ENCODE measurements at places on chromosomes 2 and 18.

GRCh38 chr18:39600894-39601293, 2035.3 kb upstream of the CELF4 start:
- no peak for DNase-seq

DNA sequence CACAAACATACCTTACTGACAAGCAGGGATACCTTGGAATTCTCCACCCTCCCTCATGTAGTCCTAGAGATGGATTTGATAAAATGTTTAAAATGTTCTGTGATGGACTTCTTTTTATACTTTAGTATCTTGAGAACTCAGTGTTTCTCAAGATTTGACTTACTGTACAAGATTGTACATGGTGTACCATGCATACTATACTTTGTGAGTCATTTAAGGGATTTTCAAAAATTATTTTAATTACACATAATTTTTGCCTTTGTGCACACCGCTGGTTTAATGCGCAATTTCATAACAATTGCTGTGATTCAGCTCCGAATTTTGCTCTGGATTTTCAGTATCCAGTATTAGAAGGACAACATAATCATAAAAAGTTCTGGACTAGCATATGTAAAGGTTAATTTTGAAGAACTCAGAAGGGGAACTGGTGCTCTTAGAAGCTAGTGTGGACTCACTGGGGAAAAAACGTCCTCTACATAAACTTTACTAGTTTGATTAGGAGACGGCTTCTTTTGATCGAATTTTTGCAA, 78.6 kb upstream of the ACSL3 start:
- peak; percentile 32 for DNase-seq

- DNase-seq, result peak; percentile 87
Observed at GRCh38 chr2:195613922-195614321, 43.1 kb upstream of the SLC39A10 start.

GRCh38 chr2:136111711-136112110, 6.2 kb downstream of the CXCR4 start:
- no peak for DNase-seq

DNA sequence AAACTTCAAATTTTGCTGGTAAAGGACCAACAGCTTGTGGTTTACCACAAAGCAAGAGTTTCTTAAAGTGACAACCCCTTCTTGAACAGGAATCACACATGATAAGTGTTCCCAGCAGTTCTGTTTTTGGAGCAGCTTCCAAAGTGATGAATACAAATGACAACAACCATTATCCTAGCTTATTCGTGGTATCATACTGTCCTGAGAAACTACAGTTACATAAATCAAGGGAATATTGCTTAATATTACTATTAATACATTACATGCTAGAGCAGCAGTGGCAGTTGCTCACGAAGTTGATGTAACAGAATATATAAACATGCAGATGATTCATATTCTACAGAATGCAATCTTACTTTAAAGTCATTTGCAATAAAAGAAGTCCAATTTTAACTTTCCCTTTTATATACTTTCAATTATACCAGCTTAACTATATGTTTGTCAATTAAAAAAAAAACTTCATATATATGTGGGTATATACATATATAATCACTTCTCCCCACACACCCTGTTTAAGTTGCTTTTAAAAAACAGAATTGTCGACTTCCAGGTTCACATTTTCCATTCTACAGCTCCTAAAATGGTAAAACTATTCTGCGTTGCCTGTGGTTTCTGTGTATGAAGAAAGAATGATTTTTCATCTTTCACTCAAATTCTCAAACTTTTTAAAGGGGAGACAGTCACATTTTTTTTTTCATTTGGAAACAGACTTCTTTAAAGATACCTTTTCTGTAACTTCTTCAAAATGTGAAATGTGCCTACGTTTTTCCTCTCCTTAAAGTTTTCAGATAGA, 713.6 kb downstream of the TDRD15 start:
- peak; percentile 71 for DNase-seq

GRCh38 chr2:11458753-11459152, 7.2 kb downstream of the E2F6 start:
- DNase-seq, result no peak

- DNase-seq, result no peak
Observed at GRCh38 chr2:160534996-160535395, 41.4 kb upstream of the RBMS1 start.

GRCh38 chr2:95054016-95054415, 28.5 kb downstream of the MAL start:
- DNase-seq, result no peak

DNA sequence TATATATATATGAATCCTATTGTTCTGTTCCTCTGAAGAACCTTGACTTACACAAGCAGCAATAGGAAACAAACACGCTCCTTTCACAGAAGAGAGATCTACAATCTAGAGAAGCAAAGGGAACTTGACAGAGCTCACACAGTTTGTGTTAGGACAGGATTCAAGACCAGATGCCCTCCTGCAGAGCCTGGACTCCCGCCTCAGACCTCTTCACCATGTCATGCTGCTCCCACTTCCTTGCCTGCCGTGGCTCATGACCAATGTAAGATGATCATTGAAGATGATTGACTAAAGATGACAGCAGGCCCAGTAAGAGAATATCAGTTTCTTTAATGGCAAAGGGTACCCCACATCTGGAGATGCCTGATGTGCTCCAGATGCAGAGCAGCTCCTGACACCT, 111.2 kb upstream of the AGAP1 start:
- DNase-seq, result no peak

- DNase-seq, result peak; percentile 78
Observed at GRCh38 chr2:95333888-95334338, 36.8 kb downstream of the KCNIP3 start.

- peak; percentile 29 for DNase-seq
Observed at GRCh38 chr2:26725521-26725820, 32.9 kb downstream of the KCNK3 start.

GRCh38 chr2:12616456-12617156, 100.1 kb upstream of the TRIB2 start:
- DNase-seq, result no peak

DNA sequence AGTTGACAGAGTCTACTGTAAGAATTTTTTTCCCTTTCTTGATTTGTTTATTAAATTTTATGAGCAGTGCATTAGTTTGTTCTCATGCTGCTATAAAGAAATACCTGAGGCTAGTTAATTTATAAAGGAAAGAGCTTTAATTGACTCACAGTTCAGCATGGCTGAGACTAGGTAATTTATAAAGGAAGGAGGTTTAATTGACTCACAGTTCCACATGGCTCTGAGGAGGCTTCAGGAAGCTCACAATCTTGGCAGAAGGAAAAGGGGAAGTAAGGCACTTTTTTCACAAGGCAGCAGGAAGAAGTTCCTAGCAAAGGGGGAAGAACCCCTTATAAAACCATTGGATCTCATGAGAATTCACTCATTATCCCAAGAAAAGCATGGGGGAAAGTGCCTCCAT, 191.4 kb upstream of the VRK2 start:
- DNase-seq, result no peak

- DNase-seq, result no peak
Observed at GRCh38 chr2:179355881-179356280, 91.2 kb upstream of the SESTD1 start.

DNA sequence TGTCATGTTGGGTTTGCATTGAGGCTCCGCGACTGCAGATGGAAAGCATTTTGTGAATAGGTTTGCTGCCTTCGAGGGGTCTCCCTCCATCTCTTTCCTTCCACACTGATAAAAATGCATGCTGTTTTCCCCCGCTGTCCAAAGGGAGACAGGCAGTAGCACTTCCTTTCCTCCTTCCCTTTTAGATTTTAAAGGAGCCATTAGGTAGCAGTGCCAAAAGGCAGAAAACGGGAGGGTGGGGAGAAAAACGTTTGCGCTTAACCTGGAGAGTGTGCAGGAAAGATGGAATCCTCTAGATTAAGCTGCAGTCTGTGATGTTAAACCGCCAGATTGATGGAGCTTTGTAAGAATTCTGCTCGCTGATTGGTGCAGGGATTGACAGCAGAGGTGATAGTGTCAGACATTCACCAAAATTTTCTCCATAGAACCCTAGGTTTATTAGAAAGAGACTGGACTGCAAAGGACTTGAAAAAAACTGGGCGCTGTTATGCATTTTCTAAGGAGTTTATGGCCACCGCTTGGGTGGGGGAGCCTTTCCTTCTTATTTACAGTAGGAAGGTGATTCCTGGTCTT, 688 bp downstream of the MAPRE2 start:
- DNase-seq, result peak; percentile 31

- peak; percentile 69 for DNase-seq
Observed at GRCh38 chr2:163682695-163683094, 53.1 kb downstream of the FIGN start.

- no peak for DNase-seq
Observed at GRCh38 chr2:170711774-170712652, 3.1 kb upstream of the SP5 start.

- DNase-seq, result peak; percentile 10
Observed at GRCh38 chr18:80147037-80147417, 38.0 kb downstream of the ADNP2 start.

DNA sequence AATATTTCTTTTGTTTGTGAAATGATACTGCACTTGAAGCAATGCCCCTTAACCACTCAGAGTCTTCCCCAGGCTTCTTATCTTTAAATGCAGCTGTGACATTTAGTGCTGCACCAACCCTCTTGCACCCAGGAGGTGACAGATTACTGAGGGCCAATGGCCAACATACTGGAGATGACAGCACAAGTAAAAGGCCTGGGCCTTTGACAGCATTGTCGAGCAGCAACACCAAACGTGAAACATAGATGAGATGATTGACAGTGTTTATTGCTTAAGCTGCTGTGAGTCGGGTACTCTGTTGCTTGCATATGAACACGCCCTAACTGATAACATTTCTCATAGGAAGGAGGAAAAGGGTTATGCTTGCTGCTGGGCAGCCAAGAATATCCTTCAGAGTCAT, 80.3 kb downstream of the THNSL2 start:
- no peak for DNase-seq

GRCh38 chr2:235538144-235538639, 44.3 kb downstream of the AGAP1 start:
- DNase-seq, result no peak

DNA sequence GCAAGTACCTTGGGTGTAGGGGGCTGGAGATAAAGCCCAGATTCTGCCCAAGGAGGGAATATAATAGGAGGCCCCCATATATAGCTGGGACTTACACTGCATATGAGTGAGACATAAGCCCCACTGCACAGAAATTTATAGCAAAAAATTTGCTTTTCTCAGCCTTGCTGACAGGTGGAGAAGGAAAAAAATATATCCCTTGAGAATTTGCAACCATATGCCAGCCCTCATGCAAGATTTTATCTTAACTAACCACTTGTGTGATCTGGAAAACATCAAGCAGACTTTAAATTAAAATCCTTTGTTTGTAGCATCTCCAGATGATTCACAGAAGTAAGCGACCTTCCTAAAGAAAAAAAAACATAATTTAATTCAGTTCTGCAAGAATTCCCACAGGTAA, 288.2 kb downstream of the BCL2 start:
- DNase-seq, result no peak

- DNase-seq, result no peak
Observed at GRCh38 chr18:30676053-30676480, 366.5 kb downstream of the DSC3 start.

GRCh38 chr2:231929961-231930592, 3.9 kb upstream of the NPPC start:
- no peak for DNase-seq

DNA sequence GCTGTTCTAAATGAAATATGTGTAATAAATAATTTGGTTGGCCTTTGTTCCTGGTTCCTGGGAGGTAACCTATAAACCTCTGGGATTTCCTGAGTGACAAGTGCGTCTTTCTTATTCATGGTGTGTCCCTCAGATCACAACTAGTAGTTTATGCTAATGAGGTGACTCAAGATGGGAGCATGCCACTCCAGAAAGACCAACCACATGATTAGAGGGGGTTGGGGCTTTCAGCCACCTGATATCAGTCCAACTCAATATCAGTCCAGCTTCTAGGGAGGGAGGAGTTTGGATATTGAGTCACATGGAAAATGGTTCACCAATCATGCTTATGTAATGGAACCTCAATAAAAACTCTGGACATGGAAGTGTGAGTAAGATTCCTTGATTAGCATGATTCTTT, 96.6 kb downstream of the QPCT start:
- no peak for DNase-seq

- no peak for DNase-seq
Observed at GRCh38 chr18:2186967-2187366, 384.3 kb downstream of the METTL4 start.

Measured in LHCN-M2 (cell line).